ENCODE measurements at places on chromosomes 7 and 10. TPM values are rescaled to one million over a fixed set of nuclear protein-coding genes. Genes with fewer than 3 reads are reported as not detected.

Gene EN2
- total RNA-seq = not detected

Gene BTRC
- 18.6 TPM for total RNA-seq

Gene COL17A1
- not detected for total RNA-seq

Gene TFR2
- total RNA-seq = 9.9 TPM

Gene ZNF503
- total RNA-seq = 0.56 TPM

Gene SYNPO2L
- total RNA-seq = not detected

Gene SLC18A3
- total RNA-seq = not detected

Gene VWA2
- not detected for total RNA-seq

Gene ADARB2
- 2.2 TPM for total RNA-seq

DNA sequence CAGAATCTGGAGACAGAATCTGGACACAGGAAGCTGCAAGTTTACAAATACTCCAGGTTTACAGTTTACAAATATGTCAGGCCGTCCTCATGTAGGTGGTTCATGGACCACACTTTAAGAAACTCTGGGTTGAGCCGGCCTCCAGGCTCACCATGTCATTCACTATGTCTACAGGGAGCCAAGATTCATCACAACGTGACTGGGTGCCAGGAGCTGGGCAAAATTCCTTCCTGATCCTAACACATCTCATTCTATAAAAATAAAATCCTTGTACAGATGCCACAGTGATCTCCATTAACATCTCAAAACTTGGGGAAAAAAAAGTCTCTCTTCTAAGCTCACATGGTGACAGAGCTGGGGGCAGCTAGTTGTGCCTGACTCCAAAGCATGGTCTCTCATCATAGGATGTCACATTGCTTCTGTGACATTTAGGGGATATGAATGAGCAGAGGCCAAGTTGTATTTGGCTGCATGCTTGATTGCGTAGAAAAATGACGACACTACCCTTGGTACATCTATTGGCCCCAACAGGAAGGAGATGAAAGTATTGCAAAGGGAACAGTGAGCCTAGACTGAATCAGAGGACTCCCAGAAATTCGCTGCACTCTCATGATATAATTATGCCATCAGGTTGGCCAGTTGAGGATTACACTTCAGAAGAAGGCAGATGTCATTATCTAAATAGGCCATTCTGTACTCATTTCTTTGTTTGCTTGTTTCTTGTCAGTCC, 35.9 kb downstream of the MTURN start:
- DNase-seq = no peak

GRCh38 chr7:19775578-19775977, 2.2 kb upstream of the TMEM196 start:
- DNase-seq = no peak

DNA sequence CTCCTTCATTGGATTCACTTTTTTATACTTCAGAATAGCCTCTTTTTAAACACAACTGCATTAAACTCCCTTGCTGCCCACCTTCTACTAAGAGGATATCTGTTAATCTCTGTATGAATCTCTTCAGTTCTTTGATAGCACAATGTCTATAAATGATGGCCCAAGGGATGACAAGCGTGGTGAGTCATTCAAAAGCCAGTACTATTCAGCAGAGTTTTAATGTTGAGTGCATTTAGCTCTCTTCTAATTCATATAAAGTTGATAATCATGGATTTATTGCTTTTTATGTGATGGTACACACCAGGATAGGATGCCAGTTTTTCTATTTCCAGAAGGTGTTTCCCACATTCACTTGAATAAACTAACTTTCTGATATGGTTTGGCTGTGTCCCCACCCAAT, 57.4 kb upstream of the HECTD2 start:
- no peak for DNase-seq

- no peak for DNase-seq
These were observed 31.4 kb upstream of the ZNF32 start for GRCh38 chr10:43680035-43680434.

DNA sequence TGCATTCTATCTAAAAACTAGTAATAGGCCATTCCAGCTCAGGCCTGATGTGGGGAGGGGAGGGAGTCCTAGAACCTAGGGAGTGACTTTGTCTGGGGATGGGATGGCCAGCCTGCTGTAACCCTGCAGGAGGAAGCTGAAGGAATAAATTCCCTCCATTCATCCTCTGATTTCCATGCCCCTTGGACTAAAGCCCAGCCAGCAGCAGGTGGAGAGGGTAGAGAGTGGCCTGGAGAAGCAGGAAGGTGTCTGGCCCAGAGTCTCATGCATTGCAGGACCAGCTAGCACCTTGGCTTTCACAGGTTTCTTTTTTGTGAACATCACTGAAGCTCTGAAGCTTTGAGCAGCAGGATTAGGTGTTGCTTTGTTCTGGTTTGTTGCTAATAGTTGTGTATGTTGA, 32.8 kb upstream of the CDH23 start:
- no peak for DNase-seq

GRCh38 chr7:141200191-141201108, 126.6 kb downstream of the TMEM178B start:
- no peak for DNase-seq

- no peak for DNase-seq
These were observed 45.6 kb upstream of the PDE1C start for GRCh38 chr7:32115831-32116230.

GRCh38 chr7:128758553-128758952, 17.0 kb downstream of the OPN1SW start:
- DNase-seq = no peak

- DNase-seq = no peak
These were observed 66.1 kb upstream of the RNF148 start for GRCh38 chr7:122768827-122769226.

GRCh38 chr7:103718482-103719061, 270.9 kb downstream of the RELN start:
- DNase-seq = no peak

DNA sequence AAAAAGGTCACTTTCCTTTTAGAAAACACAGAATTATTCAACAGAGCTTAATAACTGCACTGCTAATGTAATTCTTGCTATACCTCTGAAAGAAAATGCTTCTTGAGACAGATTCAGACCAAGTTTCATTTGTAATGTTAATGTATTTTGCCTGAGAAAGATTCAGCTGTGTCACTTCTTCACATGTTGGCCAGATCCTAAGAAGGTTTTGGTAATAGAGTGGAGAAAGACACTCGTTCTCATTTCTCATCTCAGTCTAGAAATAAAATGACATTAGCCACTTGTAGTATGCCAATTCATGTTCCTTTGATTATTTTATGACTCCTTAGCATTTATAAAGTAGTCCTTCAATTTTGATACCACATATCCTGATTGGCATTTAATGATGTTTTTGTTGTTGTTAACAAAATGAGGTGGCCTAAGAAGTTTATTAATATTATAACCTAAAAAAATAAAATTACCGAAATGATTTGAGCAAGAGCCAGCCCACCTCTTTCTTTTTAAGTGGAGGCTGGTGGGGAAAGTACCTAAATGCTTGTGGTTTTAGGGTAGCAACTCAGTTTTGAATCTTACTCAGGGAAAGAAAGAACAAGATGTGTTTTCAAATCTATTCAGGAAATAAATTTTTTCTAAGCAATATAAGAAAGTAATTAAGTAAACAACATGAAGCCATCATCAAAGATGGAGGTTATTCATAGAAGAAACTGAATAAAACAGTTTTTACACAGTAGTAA, 16.4 kb upstream of the ELAPOR2 start:
- DNase-seq = no peak

- peak; percentile 23 for DNase-seq
These were observed 1.2 kb downstream of the HOXA10 start for GRCh38 chr7:27172823-27173510.

DNA sequence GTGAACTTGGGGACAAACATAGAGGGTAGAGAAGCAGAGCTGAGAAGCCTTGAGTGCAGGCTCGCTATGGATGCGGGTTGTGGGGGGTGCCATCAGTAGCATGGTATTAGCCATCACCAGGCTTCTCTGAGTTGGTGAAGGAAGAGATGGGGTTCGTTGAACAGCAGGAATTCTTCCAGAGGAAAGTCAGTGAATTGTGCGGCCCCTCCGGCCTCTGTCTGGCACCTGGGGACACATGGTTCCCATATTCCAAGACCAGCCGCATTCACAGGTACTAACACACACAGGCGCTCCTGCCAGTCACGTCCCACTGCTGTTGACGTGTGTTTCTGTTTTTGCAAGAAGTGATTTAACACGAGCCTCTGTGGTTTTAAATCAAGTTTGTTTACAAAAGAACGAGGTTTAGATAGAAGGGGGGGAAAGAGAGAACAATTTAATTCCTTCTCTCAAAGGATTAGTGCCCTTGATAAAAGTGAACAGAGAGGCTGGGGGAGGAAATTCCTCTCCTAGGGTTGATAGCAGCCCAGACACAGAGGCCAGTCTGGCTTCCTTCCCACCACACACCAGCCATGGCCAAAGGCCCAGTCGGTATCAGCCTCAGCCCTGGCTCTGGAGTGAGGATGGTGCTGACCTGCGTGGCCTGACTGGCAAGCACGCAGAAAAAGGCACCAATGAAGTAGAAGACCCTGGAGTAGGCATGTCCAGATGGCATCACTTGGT, 252.6 kb upstream of the IGFBP3 start:
- no peak for DNase-seq

- DNase-seq = no peak
These were observed 40.1 kb downstream of the ADRA2A start for GRCh38 chr10:111116762-111117445.

- DNase-seq = no peak
These were observed 115.8 kb upstream of the FAM204A start for GRCh38 chr10:118457824-118458428.

GRCh38 chr7:108253275-108254044, 123.3 kb upstream of the LAMB4 start:
- no peak for DNase-seq

DNA sequence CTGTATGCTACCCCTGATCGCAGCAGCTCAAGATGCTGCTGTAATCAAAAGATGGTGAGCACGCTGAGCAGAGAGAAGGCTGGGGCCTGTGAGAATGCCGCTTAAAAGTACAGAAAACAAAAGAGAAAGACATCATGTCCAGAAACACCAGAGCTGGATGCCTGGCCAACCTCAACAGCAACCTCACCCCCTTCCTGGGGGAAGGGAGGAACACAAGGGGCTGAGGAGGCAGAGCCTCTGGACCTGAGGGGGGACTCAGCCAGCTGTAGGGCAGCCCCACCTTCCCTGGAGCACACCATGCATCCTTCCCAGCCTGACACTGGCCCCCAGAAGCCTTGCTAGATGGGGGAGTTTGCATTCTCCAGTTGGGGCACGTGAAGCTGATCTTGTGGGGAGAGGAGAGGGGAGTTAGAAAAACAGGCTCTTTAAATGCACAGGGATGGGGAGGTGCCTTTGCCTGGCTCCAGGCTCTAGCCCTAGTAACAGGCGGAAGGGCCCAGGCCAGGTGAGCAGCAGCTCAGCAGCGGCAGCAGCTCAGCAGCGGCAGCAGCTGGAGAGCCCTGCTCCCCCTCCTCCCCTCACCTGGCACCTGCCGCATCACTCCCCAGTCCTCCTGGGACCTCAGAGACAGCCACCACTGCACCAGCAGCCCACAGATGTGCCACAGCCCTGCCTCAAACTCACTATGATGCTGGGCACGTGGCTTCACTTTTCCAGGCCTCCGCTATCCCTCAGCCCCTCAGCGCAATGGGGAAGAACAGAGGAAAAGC, 156.3 kb downstream of the NEURL1 start:
- DNase-seq = no peak

DNA sequence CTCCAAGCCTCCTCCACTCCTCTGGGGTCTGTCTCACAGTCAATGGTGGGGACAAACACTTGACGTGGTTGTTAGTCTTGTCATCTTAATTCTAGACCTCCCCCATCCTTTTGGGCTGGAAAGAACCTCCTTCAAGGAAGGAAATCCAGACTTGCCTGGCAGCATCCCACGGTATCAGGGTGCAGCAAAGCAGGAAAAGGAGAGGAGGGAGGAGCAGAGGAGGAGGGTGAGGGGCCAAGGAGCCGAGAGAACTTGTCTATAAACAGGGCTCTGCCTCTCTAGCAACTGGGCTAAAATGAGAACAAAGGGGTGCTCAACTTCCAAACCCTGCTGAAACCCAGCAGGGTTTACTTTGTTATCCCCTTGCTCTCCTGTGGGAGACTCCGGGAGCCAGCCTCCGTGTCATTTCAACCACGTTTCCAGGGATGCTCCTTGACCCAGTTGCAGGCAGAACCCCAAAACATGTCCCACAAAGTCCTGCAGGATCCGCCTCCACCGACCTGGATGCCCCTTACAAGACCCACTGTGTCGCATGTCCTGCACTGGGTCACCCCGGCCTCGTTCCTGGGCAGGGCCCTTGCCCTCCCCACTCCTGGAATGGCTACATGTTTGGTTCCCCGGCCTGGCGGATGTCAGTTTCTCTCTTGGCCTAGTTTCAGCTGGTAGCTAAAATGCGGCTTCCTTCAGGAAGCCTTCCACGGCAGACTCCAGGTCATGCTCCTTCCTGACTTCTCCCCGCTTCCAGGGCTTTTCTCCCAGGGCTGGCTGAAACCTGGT, 69.7 kb upstream of the MGMT start:
- no peak for DNase-seq
